ENCODE measurements at places on chromosomes 2 and 18.

DNA sequence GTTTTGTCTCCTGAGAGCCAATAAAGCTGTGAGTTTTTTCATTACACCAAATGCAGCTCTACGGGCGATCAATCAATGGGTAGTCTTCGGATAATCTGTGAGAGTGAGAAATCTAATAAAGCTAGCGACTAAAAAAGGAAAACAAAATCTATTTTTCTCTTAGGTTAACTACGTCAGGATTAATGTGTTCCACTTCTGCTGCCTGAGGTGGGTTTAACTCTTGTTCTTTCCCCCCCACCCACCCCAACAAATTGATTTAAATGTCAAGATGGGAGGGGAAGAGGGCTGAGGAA lies 63.0 kb upstream of the PSMD14 start:
- no peak for DNase-seq

DNA sequence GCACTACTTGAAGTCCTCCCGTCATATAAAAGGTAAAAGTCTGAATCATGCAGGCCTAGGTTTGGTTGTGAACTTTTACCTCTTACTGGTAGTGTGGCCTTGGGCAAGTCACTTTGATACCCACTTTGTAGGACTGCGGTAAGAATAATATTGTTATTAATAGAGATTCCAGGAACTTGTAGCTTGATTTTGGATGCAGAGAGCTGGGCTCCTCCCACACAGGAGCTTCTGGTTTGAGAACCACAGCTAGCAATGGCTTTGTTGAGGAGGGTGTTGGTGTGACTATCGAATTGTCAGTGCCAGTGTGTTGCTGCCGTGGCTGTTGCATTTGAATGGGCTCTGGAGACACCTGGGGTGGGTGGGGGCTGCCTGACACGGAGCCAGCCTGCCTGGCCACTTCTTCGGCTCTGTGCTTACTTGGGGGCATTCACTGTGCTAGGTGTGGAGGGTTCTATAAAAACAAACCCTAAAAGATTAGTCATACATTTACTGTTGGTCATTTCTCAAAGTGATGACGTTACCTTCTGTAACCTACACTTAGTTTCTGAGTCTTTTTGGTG lies 38.5 kb downstream of the ASAP2 start:
- no peak for DNase-seq

DNA sequence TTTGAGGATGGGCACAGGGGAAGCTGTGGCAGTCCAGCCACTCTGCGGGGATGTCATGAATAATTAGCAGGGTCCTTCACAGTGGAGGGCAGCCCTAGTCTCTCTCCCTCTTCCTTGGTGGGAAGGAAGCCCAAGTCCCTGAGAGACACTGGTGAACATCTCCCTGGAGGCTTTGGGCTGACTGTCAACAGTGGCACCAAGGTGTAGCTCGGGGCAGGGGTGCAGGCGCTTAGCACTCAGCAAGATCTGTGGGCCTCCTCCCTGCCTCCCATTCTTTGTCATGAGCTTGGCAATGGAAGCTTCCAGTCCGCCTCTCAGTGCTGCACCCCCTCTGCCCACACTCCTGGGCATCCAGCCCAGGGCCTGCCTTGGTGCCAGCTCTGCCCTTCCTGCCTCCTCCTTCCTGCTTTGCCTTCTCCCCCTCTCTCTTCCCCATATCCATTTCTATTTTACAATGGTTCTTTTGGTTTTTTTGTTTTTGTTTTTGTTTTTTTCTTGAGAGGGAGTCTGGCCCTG lies 59.4 kb downstream of the STEAP3 start:
- DNase-seq: no peak

GRCh38 chr2:27765621-27766286 lies 5.8 kb upstream of the MRPL33 start:
- no peak for DNase-seq

DNA sequence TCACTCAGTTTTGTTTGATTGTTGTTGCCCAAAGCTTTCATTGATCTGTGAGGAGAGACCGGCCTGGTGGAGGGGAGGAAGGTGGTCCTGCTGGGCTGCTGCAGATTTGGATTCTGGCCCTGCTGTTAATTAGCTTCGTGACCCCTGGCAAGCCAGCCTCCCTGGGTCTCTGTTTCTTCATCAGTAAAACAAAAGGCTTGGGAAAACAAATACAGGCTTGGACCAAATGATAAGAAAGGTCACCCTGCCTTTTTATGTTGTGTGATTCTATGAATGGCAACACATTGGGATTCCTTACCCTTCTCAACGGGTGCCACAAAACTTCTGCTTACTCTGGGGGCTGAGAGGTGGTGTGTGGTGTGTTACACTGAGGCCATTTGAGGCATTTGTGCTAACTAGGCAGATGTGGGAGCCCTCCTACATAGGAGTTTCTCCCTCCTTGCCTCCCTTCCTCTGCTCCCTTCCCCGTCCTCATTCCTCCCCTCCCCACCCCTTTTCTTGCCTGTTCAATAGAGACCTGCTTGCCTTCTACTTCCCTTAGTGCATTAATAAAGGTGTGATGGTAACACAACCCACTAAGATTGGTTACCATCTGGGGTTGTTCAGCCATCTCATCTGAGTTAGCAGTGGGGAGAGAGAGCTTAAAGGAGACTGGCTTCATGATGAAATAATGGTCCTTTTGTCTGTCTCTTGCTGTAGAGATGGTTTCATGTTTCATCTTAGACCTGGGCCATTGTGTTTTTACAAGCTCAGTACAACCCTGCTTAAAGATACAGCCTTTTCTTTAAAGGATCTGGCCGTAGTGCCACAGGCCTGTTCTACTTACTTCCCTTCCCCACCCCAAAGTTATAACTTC lies 96.2 kb downstream of the TANC1 start:
- no peak for DNase-seq

DNA sequence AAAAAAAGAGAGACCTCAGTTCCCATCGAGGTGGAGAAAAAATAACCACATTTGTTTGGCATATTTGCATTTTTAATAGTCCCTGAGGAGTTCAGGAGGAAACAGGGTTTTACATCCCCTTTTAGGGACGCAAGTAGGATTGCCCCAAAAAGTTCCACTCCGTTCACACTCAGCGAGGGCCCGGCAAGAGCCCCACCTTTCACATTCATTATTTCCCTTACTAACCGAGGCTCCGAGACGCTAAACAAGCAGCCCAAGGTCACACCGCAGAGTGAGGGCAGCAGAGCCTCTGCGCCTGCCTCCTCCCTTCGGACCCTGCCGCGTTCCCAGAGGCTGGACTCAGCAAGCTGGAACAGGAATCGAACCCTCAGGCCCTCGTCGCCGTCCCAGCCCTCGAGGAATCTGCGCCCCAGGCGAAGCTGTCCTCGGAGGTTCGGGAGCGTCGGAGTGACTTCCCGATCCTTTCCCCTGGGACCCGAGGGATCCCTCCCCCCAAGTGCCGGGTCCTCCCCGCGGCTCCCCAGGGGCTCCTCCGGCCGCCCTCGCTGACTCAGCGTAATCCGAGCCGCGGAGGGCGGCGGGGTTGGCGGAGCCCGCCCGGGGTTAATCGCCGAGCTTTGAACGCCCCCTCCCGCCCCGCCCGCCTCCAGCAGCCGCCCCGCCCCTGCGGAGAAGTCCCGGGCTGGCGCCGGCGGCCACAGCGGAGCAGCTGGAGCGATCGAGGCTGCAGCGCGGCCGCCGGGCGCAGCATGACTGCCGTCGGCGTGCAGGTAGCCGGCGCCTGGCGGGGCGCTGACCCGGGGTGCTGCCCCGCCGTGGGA lies at the start of gene TMEM37:
Gene TMEM37, plus strand, starts transcription at position 700 of the 821 bp plus-strand sequence. Its CDS starts 50 bp downstream, at position 750.
- DNase-seq: no peak

- no peak for DNase-seq
Measured at GRCh38 chr18:24346254-24346653, 51.4 kb downstream of the OSBPL1A start.

- DNase-seq: no peak
Measured at GRCh38 chr2:26557244-26557925, 79.5 kb upstream of the OTOF start.

GRCh38 chr2:4020153-4020552 lies 316.8 kb downstream of the DCDC2C start:
- no peak for DNase-seq

GRCh38 chr2:235160281-235160810 lies 208.5 kb downstream of the SH3BP4 start:
- no peak for DNase-seq

- no peak for DNase-seq
Measured at GRCh38 chr2:127506510-127506909, 19.8 kb downstream of the IWS1 start.

- DNase-seq: no peak
Measured at GRCh38 chr2:202841090-202841867, 30.3 kb downstream of the ICA1L start.

DNA sequence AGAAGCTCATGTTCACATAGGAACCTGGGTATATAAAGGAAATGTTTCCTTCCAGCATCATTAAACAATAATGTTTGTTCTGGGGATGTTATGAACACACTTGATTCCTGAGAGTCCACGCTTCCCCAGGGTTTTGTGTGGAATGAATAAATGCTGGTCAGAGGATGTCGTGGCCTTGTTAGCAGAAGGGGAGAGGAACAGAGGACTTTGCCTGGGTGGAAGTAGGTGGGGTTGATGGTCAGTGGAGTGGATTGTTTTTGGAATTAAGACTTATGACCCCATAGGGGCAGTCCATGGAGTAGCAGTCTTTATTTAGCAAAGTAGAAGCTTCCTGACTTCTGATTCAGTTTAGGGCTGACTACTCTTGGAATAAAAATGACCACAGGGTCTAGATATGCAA lies 139.6 kb downstream of the MYO1B start:
- DNase-seq: no peak

DNA sequence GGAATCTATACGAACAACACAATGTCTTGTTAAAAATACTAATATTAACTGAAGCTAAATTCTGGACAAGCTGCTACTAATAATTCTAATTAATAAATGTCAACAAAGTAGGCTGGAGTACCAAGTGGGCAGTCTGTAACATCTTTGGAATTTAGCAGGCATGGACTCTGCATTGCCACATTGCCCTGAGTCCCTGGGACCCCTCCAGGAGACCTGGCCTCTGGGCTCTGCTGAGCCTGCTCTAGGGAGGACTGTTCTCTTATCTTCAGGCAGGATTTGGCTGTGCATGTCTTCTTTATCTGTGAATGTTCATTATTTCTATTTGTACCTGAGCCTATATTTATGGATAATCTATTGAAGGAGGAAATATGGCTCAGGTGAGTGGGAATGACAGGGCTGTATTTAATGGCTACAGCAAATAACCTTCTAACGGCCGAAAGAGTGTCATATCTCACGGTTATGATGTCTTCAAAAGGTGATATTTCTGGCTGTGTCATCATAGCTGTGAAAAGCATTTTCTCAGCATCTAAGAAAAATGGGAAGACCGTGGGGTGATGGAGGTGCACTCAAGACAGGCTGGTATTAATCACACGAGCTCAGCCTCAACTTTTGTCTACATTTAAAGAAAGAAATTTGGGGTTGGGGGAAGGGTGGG lies 28.6 kb upstream of the SETBP1 start:
- no peak for DNase-seq

- DNase-seq: no peak
Measured at GRCh38 chr2:21165350-21165749, 41.6 kb downstream of the TDRD15 start.

DNA sequence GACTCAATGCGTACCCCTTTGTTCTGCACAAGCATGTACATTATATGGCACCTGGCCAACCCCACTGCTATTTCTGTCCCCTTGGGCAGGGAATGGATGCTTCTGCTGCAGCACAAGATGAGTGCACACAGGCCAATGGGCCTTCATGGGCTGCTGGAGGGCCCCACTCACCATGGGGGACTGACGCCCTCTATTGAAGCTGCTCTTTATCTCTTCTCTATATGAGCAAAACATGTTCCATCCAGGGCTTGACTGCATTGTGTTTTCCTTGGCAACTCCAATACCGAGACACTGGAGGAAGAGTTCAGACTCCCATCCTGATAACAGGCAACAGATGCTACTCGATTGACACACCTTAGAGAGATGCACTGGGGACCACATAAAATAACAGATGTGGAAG lies 251.6 kb upstream of the NCKAP5 start:
- no peak for DNase-seq

GRCh38 chr2:241986836-241987641 lies 117.5 kb downstream of the RTP5 start:
- DNase-seq: no peak

- no peak for DNase-seq
Measured at GRCh38 chr2:128721096-128721495, 402.4 kb upstream of the HS6ST1 start.

DNA sequence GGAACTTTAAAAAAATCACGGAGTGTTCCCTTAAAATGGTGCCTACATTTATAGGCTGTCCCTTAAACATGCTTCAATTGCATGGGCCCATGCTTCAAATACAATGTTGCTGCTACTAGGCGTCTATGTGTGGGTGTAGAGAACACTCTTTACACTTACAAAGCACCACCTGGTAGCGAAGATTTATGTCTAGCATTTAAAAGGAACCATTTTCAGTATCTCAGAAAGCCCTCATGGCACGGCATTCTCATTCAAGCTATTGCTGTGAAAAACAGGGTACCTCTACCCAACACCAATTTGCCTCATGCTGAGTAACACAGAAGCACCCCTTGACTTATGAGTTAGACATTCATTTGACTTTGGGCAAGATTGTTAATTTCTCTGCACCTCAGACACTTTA lies 112.9 kb upstream of the CNTNAP5 start:
- no peak for DNase-seq

DNA sequence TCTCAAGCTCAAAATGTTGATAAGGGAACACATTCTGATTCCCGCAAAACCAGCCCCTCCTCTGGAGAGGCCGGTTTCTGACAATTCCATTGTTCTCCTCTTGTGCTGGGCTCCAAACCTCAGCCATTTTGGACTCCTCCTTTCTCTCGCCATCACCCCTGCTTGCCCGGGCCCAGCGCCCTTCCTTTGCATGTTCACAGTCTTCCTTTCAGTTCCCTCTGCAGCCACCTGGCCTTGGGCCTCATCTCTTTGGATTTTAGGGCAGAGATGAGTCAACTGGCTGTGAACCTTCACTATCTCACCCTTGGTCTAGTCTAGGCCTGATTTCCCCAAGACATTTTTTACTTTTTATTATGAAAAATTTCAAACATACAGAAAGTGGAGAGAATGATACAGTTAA lies 155.9 kb upstream of the MAP3K20 start:
- no peak for DNase-seq

DNA sequence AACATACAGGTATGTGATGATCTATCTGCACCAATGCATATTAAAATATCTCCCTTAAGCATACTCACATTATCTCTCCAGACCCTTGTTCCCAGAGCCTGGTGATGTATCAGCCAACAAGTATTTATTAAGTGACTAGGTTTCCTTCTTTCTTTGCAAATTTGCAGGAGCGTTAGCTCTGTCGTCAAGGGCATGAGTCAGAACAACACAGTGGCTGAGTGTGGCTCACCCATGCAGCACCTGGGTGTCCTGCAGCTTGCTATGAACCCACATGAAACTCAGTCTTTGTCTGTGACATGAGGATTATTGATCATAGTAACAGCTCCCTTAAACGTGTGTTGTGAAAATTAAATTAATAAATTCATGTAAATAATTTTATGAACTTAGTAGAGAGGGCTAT lies 96.6 kb downstream of the PIEZO2 start:
- DNase-seq: no peak

GRCh38 chr2:218357236-218358177 lies 850 bp downstream of the CATIP start:
- DNase-seq: no peak

GRCh38 chr18:28712796-28713425 lies 536.0 kb upstream of the CDH2 start:
- no peak for DNase-seq
